Anterior cingulate cortex (tissue), 58 donors: ENCODE measurements at places on chromosomes 1 and 21.

GRCh38 chr1:59502009-59502691 is 205.3 kb downstream of the FGGY start:
- no peak for DNase-seq

- DNase-seq, result no peak
Observed at GRCh38 chr1:215523906-215524305, 43.2 kb upstream of the KCTD3 start.

- peak; percentile 40 for DNase-seq
Observed at GRCh38 chr1:31715087-31715872, 11.5 kb upstream of the COL16A1 start.

GRCh38 chr21:38147391-38147790 is 109.4 kb upstream of the KCNJ15 start:
- DNase-seq, result no peak

DNA sequence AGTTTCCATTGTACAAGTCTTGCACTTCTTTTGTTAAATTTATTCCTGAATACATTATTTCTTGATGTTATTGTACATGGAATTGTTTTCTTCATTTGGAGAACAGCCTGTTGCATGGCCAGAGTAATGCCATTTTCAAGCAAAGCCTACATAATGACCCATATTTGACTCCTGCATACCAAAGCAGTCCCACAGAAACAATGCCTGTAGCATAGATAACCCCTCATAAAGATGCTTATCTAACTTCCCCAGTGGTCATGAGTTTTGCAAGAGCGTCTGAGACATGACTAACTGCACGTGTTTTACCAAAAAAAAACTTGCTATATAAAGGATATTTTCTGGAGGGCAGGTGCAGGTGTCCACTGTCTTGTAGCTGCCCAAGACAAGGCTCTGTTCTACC is 30.3 kb upstream of the RLF start:
- DNase-seq, result no peak
